Non-pigmented ciliary epithelial cell (primary cell): ENCODE measurements at places on chromosomes 13 and 19.

DNA sequence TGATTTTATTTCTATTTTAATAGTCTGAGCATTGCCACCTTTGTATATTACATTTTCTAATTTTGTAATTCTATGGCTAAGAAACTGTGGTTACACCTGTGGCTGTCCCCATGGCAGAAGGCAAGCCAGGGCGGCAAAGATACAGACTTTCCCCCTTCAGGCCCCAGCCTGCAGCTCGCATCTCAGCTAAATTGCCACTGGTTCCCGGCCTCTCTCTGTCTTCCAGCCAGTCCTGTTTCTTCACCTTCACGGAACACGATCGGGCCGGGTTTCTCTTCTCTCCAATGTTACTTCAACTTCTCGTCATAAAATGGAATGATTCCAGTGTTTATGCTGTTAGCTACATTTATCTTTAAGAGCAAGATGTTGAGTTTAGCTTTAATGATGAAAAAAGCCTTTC lies 124.5 kb upstream of the ZNF507 start:
- no peak for DNase-seq

- DNase-seq, result no peak
Measured at GRCh38 chr19:49380391-49380790, 7.7 kb upstream of the KASH5 start.

GRCh38 chr13:46754812-46755211 lies 42.1 kb downstream of the ESD start:
- no peak for DNase-seq

GRCh38 chr19:15289673-15290072 lies 42.7 kb downstream of the BRD4 start:
- no peak for DNase-seq

DNA sequence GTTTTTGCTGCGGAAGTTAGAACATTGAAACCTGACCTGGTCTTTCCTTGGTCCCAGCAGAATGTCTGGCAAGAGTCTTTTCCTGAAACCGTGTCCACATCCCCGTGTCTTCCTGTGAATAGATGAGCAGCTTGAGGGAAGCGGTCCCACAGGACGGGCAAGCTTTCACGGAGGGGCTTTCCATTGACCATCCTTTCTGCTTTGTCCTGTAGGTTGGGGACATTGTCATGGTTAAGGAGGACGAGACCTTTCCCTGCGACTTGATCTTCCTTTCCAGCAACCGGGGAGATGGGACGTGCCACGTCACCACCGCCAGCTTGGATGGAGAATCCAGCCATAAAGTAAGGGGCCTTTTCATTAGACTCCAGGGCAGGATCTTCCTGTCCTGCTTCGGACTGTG lies 126.0 kb downstream of the ATP11A start:
- DNase-seq, result no peak

DNA sequence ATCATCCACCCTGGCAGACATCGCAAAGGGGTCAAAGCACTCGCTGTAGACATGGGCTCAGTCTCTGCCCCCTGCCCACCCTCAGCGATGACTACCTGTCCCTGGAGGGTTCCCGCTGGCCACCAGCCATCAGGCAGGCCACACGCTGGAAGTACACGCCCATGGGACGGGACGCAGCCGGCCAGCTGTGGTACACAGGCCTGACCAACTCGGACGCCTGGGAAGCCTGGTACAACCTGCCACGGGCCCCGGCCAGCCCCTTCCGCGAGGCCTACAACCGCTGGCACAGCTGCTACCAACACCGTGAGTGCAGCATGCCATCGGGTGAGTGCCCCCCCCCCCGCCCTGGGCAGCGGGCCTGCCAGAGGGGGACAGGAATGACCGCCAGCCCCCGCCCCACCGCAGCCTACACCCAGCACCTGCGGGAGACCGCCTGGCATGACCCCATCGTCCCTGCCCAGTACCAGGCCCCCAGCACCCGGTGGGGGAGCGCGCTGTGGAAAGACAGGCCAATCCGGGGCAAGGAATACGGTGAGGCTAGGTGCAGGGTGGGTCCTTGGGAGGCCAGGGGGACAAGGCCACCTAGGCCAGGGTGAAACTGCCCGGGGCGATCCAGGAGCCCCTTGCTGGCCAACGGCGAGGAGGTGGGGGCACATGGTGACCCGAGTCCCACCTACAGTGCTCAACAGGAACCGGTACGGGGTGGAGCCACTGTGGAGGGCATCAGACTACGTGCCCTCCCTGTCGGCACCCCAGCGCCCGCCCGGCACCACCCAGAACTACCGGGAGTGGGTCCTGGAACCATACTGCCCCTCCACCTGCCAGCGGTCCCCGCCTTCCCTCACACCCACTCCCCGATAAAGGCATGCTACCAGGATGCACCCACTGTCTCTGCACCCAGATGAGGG lies 4.4 kb downstream of the TEKTIP1 start:
- DNase-seq, result no peak
